ENCODE measurements at places on chromosomes 16 and 17.

DNA sequence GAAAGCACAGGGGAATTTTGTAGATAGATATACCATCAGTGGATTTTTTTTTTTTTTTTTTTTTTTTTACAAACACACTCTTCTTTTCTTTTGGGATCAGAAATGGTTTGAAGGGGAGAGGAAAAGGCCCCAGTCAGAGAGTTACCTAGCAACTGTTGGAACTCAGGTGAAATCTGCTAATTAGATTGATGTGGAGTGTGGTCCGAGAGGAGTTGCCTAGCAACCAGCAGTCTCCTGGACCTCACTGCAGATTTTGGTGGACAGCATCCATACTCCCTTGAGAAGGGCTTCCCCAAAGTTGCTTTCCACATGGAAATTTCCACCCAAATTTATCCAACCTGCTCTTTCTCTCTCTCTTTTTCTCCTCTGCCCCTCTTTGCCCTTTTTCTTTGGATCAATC, 165.4 kb downstream of the UTP18 start:
- no peak for DNase-seq

DNA sequence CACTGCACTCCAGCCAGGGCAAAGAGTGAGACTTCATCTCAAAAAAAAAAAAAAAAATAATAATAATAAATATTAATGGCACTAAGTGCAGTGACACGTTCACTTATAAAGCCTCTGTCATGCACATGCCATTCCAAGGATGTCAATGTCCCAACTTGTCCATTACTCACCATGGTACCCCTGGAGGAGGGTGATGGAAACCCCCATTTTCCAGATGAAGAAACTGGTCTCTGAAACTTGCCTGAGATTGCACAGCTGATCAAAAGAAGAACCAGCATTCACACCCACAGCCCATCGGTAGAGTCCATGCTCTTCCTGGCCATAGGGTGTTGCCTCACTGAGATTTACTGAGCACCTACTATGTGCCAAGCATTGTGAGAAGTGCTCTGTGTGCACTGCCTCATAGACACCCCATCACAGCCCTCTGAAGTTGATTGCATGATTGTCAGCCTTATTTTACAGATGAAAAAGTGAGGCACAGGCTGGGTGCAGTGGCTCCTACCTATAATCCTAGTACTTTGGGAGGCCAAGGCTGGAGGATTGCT, 123.7 kb downstream of the ABCC1 start:
- no peak for DNase-seq

DNA sequence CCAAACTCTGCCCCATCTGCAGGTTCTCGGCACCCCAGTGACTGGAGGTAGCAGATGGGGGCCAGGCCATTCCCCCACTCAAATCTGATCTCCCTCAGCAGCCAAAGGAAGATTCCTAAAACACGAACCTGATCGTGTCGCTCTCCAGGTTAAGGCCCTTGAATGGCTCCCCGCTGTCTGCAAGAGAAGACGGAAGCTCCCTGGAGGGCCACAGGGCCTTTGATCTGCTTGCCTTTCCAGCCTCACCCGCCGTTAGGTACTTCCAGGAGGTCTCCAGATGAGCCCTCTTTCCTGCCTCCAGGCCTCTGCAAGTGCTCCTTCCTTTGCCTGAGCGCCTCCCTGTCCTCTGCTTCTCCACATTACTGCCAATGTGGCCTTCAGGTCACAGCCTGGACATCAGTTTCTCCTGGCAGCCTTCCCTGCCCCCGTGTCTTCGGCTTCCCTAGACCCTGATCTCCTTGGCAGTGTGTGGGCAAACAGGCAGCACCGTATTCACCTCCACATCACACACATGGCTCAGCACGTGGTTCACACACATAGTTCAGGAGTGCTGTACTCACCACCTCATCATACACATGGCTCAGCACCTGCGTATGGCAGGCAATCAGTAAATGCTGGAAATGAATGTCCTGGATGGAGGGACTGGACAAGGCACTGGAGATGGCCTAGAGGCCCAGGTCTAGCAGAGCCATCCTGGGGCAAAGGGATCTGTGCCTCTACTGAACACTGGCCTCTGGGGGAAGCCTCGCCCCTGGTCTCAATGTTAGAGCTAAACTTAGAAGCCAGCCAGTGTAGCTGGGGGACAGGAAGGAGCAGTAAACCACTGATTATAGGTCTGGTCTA, 26.4 kb upstream of the MRPS23 start:
- no peak for DNase-seq

GRCh38 chr17:74746376-74746775, 2.1 kb upstream of the NHERF1 start:
- DNase-seq = no peak

DNA sequence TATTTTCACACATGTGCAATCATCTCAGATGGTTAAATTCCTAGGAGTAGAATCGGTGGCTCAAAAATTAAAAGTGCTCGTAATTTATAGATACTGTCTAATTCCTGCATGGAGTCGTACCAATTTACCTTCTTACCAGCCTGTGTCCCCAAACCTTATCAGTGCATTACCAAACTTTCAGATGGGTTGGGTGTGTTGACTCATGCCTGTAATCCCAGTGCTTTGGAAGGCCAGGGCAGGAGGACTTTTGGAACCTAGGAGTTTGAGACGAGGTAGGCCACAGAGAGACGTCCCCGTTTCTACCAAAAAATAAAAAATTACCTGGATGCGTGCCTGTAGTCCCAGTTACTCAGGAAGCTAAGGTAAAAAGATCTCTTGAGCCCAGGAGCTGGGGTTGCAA, 34.5 kb upstream of the GPRC5B start:
- no peak for DNase-seq

- no peak for DNase-seq
Measured at GRCh38 chr16:23734176-23734893, 20.5 kb upstream of the CHP2 start.

DNA sequence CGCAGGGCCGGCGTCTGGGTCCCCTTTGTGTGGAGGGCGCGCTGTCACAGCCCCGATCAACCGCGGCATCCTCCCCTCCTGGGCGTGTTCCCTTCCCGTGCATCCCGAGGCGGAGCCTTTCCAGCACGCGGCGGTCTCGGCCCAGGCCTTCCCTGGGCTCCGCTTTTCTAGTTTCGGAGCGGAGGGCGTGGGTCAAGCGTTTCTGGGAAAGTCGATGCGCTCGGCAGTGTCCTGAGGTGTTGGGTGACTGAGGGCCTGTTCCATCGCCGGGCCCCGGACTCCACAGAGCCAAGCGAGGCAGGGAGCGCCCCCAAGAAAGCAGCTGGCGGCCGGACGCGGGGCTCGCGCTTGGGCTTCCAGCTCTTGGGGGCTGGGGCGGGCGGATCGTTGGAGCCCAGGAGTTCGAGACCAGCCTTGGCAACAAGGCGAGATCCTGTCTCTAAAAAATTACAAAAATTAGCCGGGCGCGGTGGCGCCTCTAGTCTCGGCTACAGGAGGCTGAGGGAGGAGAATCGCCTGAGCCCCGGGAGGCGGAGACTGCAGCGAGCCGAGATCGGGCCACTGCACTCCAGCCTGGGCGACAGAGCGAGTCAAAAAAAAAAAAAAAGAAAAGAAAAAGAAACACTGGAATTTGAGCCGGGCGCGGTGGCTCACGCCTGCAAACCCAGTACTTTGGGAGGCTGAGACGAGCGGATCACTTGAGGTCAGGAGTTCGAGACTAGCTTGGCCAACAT, 806 bp downstream of the IFT140 start:
- no peak for DNase-seq

DNA sequence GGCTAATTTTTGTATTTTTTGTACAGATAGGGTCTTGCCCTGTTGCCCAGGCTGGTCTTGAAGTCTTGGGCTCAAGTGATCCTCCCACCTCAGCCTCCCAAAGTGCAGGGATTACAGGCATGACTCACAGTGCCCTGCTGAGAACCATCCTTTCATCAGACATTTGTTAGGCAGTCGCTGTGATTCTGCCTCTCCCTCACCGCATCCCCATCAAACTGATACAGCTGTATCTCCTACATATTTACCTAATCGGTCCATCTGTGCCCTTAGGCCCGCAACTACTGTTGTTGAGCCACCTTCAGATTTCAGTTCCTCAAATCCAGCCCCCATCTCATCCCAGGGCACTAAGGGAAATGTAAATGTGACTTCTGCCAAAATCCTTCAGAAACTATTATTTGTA, 2.0 kb upstream of the SLC43A2 start:
- DNase-seq = no peak

DNA sequence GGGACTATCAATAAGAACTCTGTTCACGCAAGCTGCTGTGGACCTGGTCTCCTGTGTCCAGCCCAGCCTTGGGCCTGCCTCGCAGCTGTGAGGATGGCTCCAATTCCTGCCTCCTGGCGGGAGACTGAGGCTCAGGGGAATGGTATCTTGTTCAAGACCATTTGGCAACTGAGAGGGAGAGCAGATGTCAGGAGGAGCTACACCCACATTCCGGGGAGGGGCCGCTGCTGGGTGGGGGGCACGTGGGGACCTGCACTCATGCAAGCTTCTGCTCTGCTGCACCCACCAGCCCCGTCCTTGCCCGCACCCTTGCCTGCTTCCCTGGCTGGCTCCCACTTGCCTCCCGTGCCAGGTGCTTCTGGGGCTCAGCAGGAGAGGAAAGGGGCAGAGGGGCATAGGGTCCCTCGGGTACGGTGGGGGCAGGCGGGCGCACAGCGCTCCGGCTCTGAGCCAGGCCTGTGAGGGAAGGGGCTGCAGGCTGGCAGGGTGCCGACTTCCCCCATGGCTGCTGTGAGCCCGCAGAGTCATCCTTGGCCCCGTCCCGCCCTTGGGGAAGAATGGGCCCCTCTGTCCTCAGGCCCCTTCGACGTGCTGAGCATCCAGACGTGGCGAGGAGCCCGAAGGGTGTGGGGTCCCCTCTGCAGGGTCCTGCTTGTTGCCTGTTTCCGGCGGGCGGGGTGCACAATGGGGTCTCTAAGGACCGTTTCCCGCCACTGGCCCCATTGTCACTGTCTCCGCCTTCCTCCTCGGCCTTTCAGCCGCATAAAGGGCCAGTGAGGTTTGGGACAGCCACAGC, 2.7 kb downstream of the METRN start:
- no peak for DNase-seq

DNA sequence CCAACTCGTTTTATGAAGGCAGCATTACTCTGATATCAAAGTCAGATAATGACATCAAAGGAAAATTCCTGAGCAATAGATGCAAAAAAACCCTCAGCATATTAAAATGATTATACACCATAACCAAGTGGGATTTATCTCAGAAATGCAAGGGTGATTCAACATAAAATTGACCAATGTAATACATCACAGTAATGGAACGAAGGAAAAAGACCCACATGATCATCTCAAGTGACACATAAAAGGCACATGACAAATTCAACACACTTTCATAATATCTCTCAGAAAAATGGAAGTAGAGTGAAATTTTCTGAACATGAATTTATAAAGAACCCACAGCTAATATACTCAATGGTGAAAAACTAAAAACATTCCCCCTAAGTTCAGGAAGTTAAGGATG, 118.8 kb downstream of the ITFG1 start:
- DNase-seq = no peak

- DNase-seq = no peak
Measured at GRCh38 chr16:31221357-31222160, 4.6 kb upstream of the PYDC1 start.

DNA sequence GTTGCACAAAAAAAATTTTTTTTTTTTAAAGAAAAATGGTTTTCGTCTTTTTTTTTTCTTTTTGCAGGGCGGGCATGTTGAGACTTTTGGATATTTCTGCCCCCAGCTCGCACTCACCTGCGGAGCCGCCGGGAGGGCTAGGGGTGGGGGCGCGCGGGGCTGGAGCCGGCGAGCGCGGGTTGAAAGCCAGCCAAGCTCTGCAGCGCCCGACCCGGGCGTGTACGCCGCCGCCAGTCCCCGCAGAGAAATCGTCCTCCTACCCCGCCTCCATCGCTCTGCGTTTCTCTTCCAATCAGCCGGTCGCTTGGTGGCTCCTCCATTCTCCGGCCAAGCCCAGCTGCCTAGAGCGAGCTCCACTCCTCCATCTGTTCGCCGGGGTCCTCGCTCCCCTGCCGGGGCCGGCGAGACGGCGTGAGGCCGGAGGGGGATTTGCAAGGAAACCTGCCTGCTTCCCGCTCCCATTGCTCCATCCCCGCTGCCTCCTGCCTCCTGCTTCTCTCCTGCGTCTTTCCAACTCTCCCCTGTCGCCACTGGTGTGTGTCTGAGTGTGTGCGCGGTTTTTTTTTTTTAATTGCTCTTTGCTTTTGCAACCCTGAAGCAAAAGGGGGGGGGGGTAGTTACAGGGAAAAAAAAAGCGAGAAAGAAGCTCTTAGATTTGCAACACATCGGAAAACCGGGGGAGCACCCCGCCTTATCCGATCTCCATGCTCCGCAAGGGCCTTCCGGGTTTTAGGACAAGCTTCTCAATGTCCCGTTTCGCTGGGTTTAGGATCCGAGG, 1.8 kb upstream of the UBTF start:
- peak; percentile 53 for DNase-seq

DNA sequence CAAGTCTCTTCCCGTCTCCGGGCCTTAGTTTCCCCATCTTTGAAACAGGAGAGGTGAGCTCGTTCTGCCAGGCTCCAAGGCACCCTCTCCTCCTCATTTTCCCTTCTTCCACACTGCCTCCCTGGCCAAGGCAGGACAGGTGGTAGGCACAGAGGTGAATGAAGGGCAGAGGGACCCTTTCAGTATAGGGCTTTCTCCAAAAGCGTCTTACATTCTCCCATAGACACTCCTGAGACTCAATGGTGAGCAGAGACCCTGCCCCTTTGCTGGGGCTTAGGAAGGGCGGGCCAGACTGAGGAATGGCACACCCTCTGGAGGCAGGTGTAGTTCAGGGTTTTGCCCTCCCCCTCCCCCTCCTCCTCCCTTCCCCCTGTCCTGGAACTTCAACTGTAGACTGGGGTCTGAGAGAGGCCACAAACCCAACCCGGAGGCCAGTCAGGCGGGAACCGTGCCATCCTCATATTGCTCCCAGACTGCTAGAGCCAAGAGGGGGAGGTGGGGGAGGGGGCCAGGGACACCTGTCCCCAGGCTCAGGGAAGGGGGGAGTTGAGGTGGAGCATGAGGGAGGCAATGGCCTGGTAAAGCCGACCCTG, 1.9 kb downstream of the PLEKHH3 start:
- no peak for DNase-seq
